ENCODE measurements at places on chromosomes 11 and 22.
A peak's percentile ranks its signal among the peaks of the same experiment; 100 is the strongest.

DNA sequence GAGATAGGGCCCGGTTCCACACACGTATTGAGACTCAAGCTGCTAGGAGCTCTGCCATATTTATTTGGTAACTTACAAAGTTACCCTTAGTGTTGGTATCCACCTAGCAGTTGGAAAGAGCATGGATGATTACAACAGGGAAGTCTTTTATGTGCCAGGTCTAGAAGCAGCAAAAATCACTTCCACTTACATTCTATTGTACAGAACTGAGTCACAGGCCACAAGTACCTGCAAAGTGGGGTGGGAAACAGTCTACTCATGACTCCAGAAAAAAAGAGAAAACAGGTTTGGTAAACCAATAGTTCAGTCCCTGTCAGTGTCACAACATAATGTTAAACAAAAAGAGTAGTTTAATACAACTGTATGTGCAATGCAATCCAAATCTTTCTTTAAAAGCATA, 279.6 kb upstream of the PITPNB start:
- DNase-seq = no peak

DNA sequence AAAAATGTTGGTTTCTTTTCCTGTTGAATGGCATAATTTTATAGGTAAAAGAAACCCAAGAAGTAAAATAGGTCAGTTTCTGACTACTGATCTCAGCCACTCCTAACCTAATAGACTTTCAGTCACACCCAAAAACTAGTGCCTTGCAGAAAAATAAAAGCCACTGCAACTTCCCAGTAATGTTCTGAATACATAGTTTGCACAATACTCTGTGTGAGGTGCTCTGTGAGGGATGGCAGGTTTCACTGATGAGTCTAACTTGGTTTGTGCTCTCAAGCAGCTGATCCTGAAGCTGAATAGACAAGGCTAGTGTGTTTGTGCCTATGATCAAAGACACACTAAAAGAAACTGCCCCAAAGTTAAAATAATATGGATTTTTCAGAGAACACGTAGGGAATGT, 758.3 kb downstream of the NELL1 start:
- DNase-seq = no peak

DNA sequence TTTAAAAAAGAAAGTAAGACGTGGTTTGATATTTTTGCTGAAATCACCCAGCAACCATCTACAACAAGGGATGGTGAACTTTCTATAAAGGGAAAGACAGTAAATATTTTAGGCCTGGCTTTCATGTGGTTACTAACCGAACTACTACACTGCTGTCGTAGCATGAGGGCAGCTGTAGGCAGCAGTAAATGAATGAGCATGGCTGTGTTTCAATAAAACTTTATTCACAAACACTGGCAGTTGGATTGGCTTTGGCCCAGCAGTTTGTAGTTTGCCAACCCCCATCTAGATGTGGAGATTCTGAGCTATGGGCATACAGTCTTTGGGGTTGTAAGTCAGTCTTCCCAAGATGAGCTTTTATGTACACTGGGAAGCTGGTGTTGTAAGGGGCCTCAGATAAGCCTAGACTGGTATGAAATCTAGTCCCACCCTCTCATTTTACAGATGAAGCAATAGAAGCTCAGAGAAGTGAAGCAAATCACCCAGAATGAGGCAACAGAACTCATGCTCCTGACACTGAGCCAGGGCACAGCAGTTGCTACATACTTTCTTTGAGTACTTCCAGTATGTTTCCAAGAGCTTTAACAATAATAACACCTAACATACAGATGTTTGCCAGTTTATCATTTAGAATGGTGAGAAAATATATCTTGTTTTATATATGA, 204.4 kb downstream of the ADAMTS15 start:
- DNase-seq = no peak

DNA sequence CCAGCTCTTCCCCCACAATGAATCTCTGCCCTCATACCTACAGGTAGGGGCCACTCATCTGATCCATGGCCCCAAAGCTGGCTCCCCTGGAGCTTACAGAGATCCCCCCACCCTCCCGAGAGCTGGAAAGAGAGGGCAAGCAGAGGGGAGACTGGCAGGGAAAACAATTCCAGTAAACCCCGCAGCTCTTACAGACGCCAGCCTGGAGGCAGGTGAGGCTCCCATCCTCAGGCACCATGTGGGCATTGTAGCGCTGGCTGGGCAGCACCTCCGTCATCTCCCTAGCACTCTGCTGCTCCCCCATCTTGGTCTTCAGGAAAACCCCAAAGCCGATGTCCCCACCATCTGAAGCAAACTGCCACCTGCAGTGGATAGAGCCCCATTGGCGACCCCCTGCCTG, 14.1 kb downstream of the SEC14L4 start:
- DNase-seq = no peak

DNA sequence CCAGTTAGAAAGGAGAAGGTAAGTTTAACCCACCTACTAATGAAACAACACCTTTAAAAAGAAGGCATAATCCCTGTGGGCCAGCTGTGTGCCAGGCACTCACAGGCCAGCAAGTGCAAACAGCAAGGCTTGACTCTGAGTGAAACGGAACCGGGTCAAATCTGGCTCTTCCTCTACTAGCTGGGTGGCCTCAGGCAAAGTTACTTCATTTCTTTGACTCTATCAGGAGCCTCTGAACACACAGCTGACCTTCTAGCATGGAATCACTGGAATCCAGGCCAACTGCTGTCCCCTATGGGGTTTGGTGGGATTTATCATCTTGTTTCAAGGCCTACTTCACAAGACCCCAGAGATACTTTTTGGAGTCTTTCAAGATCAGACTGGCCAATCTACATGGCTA, 3.3 kb downstream of the RAB38 start:
- no peak for DNase-seq

DNA sequence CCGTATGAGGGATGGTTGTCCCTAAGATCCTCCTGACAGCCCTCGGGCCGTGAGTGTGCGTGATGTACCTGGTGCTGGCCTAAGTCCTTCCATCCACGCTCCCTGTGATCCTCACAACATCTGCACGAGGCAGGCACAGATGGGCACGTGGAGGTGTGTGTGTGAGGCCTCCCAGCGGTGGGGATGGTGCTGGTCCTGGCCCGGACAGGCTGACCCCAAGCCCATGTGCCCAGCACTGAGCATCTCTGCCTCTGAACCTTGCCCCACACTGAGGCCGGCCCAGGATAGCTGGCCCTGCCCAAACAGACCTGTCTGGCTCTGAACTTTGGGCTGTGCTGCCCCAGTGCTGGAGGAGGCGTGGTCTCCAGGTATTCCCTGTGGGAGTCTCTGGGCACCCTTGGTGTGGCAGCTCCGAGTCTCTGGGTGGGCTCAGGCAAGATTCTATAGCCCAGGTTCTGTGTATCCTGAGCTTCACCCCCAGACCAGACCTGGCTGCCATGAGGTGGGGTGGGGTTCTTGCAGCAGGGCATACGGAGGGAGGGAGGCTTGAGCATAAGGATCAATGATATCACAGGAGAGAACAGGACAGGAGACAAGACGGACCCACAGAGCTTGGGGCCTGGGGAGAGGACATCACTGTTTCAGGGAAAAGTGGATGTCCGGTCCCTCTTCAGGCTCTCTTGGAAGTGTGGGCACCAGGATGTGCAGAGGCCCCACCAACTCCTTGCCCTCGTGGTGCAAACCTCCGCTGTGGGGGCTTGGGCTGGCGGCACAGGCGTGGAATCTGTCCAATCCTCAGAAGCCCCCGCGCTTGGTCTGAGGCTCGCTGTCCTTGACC, 881.8 kb downstream of the BRD1 start:
- DNase-seq = no peak

- DNase-seq = no peak
These were observed 40.3 kb upstream of the TTLL12 start for GRCh38 chr22:43227239-43227630.

GRCh38 chr11:45178890-45179671, 32.6 kb downstream of the PRDM11 start:
- DNase-seq = no peak

GRCh38 chr11:111703576-111703975, 62.6 kb downstream of the PPP2R1B start:
- no peak for DNase-seq

GRCh38 chr11:120151536-120151935, 13.6 kb upstream of the TRIM29 start:
- no peak for DNase-seq

GRCh38 chr11:27204529-27204928, 158.5 kb downstream of the CCDC34 start:
- DNase-seq = no peak

GRCh38 chr11:66789097-66789890, 53.9 kb upstream of the RCE1 start:
- DNase-seq = no peak

DNA sequence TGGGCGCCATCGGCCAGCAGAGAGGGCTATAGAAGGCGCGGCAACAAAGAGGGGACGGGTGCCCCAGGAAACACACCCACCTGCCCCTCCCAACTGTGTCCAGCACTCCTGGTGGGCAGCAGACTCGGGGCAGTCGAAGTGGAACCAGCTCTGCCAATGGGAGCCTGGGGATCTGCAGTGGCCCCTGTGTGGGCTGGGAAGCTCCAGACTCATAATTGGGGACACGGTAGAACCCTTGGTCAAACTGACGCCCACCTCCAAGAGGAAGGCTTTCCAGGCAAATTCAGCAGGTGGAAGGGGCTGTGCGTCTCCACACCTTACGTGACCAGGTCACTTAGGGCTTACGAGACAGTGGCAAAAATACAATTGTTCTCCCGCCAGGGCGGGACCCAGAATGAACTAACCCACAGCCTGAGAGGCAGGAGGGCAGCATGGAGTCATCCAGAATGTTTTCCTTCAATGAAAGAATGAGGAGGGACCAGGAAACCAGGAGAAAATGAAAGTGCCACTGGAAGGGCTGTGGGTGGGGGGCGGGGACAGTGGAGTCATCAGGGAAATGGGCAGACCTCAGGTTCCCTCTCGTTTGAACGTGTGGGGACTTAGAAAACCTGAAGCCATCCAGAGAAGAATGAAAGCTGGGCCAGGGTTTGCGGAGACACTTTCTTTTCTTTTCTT, 53.2 kb upstream of the SHANK2 start:
- no peak for DNase-seq

- DNase-seq = no peak
These were observed 35.1 kb downstream of the FBLN1 start for GRCh38 chr22:45537734-45538181.

GRCh38 chr11:95078526-95078925, 11.1 kb upstream of the ENDOD1 start:
- no peak for DNase-seq

GRCh38 chr11:36417154-36417553, 92.9 kb downstream of the TRAF6 start:
- DNase-seq = no peak

DNA sequence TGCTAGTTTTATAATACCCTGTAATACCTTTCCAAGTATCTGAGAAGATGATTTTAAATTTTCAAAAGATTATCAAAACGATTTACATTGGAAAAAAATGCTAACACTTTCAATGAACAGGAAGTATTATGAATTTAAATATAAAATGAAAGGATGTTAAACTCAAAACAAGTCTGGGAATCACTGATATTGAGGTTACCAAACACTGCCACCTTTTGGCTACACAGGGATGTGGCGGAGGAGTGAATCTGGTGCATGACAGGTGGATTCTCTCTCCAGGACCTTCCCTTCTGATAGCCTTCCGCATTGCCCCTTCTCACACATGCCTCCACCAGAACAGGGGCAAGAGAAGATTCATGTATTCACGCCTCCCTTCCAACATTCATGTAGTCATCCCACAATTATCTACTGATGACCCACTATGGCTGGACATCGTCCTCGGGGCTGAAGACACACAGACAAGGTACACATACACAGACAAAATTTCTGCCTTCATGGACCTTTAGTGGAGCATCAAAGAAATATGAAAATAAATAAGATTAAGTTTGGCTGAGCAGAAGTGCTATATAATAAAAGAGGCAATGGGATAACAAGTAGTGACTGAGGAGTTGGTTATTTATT, 34.7 kb downstream of the ATG16L2 start:
- peak; percentile 25 for DNase-seq

GRCh38 chr11:44189986-44190882, 94.8 kb downstream of the EXT2 start:
- no peak for DNase-seq

DNA sequence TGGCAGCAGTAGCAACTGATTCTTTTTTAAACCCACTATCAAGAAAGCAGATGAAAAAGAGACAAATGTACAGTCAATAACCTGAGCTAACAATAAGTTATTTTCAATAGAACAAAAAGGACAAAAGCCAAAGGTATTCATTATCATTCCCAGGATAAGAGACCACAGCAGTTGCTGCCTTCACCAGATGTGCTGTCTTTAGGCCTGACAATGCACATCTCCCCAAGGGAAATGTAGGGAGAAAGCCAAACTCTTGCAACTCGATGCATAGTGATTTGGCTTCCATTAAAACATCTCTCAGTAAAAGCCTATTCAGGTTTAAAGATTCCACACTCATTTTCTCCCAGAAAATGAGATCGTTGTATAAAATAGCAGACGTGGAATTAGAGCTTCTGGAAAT, 210.7 kb downstream of the METTL15 start:
- DNase-seq = no peak

DNA sequence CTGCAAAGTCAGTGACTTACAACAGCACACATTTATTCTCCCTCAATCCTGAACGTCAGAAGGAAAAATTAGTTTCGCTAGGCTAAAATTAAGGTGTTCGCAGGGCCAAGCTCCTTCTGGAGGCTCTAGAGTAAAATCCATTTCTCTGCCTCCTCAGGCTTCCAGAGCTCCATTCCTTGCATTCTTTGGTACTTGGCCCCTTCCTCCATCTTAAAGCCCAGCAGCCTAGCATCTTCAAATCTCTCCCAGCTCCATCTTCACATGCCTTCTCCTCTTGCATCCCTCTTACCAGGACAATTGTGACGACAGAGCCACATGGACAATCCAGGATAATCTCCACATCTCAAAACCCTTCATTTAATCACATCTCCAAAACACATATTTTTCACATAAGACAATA, 165.0 kb downstream of the GRIA4 start:
- DNase-seq = no peak

- peak; percentile 18 for DNase-seq
These were observed 541 bp downstream of the MICAL2 start for GRCh38 chr11:12110714-12111548.

DNA sequence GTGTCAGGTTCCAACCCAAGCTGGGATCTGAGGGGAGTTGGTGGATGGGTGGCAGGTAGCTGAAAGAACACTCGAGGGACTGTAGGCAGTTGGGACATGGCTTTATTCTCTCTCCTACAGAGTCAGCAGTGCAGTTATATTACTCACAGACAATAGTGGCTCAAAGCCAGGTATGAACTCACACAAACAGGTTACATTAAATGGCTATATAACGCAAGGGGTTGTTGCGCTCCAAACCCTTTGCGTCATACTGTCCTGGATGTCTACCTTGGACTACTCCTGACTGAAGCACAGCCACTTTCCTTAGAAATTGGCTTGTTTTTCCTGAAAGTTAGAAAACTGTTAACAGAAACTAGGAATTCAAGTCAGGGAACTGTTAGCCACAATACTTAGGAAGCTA, 66.4 kb upstream of the OR4B1 start:
- no peak for DNase-seq

Measured in activated CD4-positive, alpha-beta T cell treated with anti-CD3 and anti-CD28 coated beads, Interleukin-2, amount 50 U/mL, for 4 hours (primary cell).